ENCODE measurements at places on chromosomes 11 and 22. TPM values are rescaled to one million over a fixed set of nuclear protein-coding genes. Genes with fewer than 3 reads are reported as not detected.

GRCh38 chr11:99687320-99687719 lies 666.6 kb downstream of the CNTN5 start:
- DNase-seq: no peak

DUSP8 gene
- 5.6 TPM for total RNA-seq

GRCh38 chr22:49269928-49270327 lies 557.7 kb downstream of the BRD1 start:
- DNase-seq: no peak

- no peak for DNase-seq
Observed at GRCh38 chr22:50684986-50685385, 12.4 kb downstream of the SHANK3 start.

RCN1 gene
- 22.0 TPM for total RNA-seq

DNA sequence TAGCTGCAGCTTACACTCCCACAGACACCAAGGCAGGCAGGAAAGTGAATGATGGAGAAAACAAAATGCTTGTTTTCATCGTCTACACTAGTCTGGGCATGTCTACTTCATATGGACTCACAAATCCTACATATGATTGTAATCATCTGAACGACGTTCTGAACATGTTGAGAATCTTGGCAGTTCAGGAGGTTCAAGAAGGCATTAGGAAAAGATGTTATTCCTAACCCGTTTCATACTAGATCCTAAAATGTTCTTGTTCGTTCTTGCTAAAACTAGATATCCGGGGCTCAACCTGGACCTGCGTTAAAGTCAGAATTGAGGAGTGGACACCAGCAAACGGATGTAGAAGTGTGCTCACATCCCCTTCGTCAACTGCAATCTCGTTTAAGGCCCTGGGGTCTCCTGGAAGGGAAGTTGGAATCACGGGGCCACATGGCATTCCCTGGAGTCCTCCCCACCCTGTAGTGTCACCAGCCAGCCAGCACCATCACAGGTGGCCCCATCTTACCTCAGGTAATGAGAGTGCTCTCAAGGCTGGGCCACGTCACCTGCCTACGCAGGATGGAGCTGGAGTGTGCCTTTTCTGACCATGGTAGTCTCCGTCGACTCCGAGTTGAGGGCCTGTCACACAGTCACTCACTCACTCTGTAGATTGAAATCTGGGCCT lies 37.3 kb downstream of the C11orf58 start:
- DNase-seq: no peak

DNA sequence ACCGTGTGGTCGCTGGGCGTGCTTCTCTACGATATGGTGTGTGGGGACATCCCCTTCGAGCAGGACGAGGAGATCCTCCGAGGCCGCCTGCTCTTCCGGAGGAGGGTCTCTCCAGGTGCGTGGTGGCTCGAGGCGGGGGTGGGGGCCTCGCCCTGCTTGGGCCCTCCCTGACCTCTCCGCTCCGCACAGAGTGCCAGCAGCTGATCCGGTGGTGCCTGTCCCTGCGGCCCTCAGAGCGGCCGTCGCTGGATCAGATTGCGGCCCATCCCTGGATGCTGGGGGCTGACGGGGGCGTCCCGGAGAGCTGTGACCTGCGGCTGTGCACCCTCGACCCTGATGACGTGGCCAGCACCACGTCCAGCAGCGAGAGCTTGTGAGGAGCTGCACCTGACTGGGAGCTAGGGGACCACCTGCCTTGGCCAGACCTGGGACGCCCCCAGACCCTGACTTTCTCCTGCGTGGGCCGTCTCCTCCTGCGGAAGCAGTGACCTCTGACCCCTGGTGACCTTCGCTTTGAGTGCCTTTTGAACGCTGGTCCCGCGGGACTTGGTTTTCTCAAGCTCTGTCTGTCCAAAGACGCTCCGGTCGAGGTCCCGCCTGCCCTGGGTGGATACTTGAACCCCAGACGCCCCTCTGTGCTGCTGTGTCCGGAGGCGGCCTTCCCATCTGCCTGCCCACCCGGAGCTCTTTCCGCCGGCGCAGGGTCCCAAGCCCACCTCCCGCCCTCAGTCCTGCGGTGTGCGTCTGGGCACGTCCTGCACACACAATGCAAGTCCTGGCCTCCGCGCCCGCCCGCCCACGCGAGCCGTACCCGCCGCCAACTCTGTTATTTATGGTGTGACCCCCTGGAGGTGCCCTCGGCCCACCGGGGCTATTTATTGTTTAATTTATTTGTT lies 2.4 kb downstream of the PIM3 start:
- no peak for DNase-seq

TRMT112 gene
- 81.9 TPM for total RNA-seq

NDUFS3 gene
- total RNA-seq: 47.1 TPM

DNA sequence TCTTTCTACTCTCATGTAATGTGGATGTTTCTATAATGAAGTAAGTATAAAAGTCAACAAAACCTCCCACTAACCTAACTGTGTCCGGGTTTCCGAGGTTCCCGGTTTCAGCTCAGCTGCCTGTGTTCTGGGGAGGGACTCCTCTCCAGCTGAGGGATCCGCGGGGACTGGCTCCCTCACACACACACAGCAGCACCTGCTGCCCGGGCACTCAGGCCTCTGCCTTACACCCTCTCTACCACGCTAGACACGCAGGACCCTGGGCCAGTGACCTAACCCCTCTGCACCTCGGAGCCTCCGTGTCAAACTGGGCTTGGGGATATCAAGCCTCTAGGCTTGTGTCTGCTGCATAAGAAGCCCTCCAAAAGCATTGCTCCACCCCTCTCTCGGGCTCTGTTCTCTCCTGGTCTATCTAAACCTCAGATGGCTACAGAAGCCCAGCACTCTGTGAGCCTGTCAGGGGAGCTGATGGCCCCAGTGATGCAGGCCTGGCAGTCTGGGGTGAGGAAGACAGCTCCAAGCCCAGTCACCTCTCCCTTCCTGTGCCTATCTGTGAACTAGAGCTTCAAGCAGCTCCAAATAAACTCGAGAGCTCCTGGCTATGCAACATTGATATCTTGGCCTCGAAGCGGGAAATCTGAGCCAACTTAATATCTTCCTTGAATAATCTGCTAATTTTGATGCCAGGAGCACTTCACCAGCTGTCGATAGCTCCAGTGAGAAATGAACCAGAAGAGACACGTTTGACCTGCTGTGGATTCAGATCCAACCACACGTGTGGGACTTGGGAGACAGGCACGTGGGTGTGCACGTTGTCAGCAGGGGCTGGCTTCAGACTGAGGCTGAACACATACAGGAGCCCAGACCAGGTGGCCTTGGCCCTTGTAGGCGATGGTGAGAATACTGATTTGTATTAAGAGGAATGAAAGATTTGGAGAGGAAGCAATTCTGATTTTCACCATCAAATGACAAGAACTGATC lies 232.7 kb upstream of the B3GAT1 start:
- no peak for DNase-seq

GRCh38 chr11:13206086-13206640 lies 71.4 kb upstream of the BMAL1 start:
- no peak for DNase-seq

TEX12 gene
- not detected for total RNA-seq

TESMIN gene
- 0.94 TPM for total RNA-seq

GRCh38 chr11:7974668-7975067 lies 9.4 kb upstream of the NLRP10 start:
- no peak for DNase-seq

SORL1 gene
- 76.3 TPM for total RNA-seq

ZW10 gene
- total RNA-seq: 14.0 TPM

DNA sequence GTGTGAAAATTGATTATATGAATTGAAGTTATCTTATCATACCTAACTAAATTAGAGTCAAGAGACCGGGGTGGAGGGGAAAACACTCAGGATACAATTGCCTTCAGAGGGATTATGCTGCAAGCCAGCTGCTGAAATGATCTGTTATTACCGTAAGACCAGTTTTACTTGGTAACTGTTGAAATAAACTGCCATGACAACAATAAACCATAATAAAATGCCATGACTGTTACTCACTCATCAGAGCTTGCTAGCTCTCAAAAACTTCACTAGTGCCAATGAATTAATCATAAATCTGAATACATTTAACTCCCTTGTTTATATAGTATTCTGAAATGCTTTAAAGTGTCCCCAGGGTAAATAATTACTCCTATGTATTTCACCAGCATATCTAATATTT lies 68.2 kb downstream of the CASP12 start:
- no peak for DNase-seq

DNA sequence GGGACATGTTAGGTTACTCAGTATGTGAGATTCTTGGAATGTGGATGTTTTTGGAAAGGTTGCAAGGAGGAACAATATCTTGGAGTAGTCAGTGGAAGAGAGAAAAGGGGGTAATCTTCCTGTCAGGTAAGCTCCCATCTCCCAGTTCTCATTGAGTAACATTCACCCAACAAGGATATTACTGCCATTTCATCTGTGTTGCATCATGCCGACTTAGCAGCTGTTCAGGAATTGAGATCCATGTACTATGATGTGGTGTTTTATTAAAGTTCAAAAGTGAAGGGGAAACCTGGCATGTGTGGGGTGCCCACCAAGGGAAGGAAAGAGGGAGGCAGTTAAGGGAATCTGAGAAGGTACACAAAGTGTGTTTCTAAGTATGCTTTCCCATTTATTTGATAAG lies 58.4 kb upstream of the RASSF10 start:
- DNase-seq: no peak

DNA sequence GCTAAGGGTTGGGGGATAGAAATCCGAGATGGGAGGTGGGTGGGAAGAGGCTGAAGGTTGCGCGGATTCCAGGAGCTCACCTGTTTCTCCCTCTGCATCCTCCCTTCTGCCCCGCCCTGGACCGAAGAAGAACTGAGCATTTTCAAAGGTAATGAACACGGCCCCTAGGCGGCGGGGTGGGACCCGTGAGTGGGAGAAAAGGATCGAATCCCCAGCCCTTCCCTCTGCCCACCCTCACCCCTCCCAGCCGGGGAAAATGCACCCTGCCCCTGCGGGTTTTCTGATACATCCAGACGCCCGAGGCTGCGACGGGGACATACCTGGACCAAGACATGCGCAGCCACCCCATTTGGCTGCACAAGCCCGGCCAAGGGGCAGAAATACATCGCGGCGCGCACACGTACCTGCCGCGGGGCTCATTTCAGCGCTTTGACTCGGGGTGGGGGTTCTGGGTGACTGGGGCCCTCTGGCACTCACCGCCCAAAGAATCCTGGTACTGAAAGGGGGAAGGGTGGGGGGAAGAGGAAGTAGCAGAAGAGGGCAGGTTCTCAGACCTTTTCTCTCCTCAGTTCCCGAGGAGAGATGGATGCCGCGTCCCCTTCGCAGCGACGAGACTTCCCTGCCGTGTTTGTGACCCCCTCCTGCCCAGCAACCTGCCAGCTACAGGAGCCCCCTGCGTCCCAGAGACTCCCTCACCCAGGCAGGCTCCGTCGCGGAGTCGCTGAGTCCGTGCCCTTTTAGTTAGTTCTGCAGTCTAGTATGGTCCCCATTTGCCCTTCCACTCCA lies 6.0 kb downstream of the VSIG2 start:
- DNase-seq: no peak

DNA sequence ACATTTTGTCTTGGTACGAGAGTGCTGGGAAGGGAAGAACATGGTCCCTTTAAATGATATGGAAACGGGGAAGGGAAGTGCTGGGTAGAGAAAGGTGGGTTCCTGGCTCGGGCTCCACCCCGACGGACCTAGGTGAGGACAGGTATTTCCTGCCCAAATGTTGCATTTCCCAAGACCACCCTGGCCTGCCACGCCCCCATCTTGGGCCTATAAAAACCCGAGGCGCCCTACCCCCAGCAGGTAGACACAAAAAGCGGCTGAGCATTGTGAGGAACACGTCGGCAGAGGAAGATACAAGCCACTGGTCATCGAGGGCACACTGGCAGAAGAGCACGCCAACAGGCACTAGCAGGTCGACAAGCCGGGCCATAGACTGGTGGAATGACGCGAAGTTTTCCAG lies 99.4 kb downstream of the AASDHPPT start:
- DNase-seq: no peak

DNA sequence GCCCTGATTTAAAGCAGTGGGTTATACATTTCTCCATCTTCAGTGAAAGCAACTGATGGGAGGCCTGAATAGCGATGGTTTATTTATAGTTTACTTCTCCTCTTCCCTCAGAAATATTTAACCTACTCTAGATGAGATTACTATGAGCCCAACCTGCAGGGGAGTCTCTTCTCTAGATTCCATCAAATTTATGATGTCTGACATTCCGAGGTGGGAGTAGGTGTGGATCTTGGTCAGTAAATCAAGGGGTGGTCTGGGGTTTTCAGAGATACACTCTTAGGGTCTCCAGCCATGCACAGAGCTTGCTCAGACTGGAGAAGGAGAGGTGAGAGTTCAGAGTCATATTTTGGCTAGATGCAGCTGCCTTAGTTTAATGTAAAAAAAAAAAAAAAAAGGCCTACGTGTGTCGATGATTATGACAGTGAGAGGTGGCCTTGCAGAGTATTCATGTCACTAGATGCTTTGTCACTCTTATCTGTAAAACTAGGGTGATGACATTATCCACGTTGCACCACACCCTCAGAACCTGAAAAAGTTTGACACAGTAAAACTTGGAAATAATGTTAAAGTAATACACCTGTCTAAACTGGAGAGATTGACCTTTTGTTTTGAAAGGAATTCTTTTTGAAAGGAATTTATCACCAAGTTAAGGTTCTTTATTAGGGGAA lies 81.2 kb downstream of the EXT2 start:
- DNase-seq: no peak

HBE1 gene
- total RNA-seq: 3.6 TPM

Data from occipital lobe (tissue), 3 donors.